ENCODE measurements at places on chromosomes 3 and 15.

- peak; percentile 91 for DNase-seq
Observed at GRCh38 chr3:94440767-94441493, 378.1 kb downstream of the NSUN3 start.

DNA sequence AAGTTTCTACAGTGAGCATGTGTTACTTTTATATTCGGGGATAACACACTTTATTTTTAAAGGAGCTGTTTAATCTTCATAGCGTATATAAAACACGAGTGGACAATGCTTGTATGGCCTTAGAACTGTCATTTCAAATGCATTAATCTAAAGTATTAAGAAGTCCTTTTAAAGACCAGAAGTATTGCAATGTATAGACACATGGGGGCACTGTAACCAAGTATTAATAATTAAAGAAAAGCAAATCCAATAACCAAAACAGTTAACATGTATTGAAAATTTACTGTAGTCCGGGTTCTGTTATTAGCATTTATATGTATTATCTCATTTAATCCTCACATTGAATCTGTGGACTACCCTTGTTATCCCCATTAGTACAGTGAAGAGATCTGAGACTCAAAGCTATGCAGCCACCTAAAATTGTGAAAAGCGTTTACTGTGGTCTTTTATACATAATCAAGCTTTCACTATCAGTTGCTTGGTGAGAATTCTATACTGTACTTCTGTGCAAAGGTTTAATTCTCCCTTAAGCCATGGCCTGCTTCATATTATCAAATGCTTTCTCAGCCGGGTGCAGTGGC is 10.1 kb downstream of the ARL14 start:
- peak; percentile 41 for DNase-seq

- DNase-seq: no peak
Observed at GRCh38 chr15:53130943-53131342, 340.8 kb upstream of the ONECUT1 start.

DNA sequence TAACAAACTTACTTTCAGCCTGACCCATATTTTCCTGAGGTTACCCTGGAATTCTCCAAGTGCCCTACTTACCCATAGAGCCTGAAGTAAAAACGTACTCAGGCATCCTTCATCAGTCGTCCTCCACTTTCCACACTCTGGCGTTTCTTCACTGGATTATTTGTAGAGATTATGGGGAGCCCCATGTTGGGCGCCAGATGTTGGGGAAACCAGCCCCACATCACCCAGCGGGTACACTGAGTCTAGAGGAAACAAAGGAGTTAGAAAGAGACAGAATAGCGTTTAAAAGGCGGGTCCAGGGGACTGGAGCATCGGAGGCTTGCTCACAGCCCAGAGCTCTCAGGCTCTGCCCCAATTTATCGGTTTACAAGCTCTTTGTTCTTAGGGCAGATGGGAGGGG is 9.7 kb upstream of the SLC28A2 start:
- no peak for DNase-seq

DNA sequence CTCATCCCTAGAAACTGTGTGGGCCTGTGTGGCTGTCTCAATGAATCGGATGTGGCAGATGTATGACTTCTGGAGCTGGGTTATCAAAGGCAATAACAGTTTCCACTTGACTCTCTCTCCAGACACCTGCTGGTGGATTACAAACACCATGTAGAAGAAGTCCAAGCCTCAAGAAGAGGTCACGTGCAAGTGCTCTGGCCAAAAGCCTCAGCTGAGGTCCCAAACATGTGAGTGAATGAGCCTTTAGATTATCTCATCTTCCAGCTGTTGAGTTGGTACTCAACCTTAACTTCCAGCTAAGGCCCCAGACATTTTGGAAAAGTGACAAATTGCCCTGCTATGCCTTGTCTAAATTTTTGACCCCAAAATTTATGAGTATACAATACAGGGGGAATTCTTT is 42.7 kb upstream of the IL12A start:
- DNase-seq: no peak

GRCh38 chr15:27993544-27993943 is 105.6 kb downstream of the OCA2 start:
- DNase-seq: no peak

DNA sequence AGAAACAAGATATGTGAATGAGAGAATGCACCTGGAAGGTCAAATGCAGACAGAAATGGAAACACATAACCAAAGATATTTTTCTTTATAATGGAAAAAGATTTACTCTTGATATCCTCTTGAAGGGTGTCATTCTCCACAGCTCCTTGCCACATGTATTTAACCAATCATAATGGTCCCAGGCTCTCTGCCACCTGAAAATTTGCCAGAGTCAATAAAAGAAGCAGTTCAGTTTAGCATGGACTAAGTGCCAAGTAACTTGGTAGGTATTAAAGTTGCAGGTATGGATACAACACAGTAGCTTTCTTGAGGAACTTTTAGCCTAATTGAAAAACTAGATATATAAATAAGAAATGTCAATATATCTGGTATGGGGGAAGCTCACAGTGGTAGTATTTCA is 33.5 kb downstream of the TUSC7 start:
- no peak for DNase-seq

DNA sequence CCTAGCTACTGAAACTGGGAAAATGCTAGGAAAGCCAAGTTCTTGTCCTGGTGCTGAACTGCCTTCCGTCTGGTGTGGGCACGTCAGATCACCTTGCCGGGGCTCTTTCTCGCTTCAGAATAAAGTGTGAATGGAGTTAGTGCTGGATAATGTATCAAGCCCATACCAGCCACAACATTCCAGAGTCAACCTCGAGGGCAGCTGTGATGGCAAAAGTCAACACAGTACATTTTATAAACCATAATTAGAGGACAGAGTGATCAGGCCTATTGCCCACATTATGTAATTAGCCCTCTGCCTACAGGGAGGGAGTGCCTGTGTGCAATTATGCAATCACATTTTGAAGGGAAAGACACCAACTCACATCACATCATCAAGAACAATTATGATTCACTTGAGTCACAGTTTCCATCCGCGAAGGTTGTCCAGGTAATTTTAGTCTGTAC is 165.2 kb downstream of the RORA start:
- DNase-seq: no peak

- DNase-seq: no peak
Observed at GRCh38 chr3:12401208-12401607, 83.1 kb upstream of the TSEN2 start.

- no peak for DNase-seq
Observed at GRCh38 chr15:22974745-22975144, 5.4 kb downstream of the CYFIP1 start.

- no peak for DNase-seq
Observed at GRCh38 chr15:78929536-78930264, 15.1 kb downstream of the CTSH start.

DNA sequence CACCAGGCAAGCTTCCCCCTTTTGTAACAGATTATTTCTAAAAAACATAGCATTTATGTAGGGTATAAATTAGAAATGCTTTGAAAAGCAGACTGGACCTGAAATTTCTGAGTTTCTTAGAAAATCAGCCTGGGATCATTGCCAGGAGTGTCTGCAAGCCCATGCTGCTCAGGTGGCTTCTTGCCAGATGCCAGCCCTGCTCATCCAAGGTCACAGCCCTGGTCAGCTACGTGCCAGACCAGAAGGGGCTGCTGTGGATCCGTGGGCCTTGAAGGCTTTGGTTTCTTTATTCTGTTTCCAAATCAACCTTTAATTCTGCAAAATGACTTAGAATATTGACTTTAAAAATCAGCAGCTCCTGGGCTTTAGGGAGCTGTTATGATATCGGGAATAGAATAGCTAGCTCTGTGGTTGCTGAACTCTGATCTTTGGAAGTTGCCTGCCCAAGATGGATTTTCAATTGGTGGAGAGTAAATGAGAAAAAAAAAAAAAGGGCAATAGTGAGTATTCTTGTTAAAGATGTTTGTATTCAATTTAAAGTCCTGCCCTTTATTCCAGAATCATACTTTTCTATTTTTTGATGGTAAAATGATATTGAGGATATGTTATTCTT is 370.1 kb upstream of the ONECUT1 start:
- DNase-seq: no peak

- DNase-seq: no peak
Observed at GRCh38 chr3:151999936-152000335, 126.5 kb downstream of the SUCNR1 start.

- DNase-seq: no peak
Observed at GRCh38 chr3:179263134-179263533, 12.2 kb upstream of the KCNMB3 start.

DNA sequence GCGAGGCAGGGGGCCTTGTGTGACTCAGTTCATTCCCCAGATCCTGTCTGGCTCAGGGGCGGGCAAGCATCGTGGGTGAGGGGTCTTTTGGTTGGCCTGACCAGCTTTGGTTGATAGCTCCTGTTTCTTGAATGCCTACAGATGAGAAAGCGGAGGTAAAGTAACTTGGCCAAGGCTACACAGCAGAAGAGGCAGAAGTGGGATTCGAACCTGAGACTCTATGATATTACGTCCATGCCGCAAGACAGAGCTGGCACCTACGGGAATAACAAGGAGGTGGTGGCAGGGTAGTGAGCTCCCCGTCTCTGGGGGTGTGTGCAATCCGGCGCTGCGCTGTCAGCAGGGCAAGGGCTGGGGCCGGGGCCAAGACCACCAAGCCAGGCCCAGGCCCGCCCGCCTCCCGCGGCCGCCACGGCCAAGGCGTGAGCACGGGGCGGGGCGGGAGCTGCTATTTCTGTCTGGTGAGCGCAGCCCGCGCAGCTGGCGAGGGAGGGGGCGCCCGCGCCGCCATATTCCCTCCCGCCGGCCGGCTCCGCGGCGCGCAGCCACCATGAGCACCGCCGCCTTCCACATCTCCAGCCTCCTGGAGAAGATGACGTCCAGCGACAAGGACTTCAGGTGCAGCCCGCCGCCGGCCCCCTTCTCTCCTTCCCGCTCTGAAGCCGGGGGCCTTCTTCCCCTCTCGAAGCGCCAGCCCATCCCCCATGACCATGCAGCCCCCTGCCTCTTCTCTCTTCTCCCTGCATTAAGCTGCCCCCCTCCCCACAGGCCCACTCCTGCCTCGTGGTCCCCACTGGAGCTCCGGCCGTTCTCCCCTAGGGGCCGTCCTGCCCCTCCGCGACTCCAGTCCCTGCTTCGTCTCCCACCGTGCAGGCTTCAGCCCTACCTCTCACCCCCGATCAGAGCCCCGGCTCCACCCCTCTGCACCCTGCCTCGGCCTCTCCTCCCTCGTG is at the start of gene CAND2:
Gene CAND2 (plus strand): TSS at position 510 of the 953 bp plus-strand sequence. CDS start 41 bp downstream, at position 551.
- no peak for DNase-seq

DNA sequence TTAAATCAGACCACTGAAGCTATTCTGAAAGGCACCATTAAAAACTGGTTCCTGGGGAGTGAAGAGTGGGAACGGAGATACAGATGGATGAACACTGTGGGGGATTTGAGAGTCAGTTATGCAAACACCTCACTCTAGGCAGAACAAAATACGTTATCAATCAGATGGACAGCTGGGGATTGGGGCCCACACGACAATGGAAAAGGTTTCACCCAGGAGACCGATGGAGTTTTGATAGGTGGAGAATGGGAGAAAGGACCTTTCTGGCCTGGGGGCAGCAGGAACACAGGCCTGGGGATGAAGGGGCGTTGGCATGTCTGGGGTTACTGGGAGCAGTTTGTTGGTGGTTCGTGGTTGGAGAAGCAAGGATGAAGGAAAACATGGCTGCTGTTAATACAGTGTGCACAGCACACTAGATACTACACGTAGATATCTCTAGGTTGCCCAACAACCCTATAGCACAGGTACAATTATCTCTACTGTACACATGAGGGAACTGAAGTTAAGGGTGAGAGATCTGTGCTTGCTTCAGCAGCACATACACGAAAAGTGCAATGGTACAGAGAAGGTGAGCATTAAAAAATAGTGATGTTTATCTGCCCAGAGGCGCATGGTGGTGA is 16.5 kb downstream of the ST6GAL1 start:
- no peak for DNase-seq

DNA sequence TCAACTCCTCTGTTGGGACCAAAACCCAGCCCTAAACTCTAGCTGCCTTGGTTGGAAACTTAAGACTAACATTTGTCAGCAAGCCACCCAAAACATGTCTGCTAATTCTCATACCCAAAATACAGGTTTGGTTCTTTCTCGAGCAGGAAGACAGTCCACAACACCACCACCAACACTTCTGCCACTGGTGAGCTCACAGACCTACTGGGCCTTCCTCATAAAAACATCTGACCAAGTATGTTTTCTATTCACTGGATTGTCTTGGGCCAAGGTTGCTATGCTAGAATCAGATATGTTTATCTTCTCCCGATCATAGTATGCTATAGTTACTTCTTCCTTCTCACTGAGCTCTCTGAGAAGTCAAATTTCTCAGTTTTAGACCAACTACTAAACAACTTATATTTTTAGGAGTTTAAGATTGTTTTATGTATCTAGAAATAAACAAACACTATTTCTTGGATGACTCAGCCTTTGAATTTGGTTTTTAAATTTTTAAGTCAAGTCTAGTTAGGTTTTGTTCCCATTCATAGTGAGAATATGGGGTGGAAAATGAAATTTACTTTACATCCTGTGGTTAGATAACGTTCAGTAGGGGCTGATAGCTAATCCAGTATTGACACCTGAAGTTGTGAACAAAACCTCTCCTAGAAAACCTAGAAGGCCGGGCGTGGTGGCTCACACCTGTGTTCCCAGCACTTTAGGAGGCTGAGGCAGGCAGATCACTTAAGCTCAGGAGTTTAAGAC is 360.5 kb downstream of the RSL24D1 start:
- no peak for DNase-seq

DNA sequence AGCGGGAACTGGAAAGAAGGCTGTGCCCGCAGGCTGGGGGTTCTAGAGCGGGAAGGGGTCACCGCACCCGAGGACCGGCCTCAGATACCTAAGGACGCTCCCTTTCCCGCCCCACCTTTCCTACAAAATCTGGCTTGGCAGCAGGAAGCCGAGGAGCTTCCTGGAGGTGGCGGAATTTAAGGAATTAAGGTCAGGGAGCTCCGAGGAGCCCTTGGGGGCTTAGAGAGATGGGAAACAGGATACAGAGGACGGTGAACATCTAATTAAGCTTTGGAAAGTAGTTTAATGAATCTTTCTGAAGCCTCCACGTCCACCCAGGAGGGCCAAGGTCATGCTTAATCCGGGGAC is 507 bp upstream of the AP3B2 start:
- DNase-seq: no peak

DNA sequence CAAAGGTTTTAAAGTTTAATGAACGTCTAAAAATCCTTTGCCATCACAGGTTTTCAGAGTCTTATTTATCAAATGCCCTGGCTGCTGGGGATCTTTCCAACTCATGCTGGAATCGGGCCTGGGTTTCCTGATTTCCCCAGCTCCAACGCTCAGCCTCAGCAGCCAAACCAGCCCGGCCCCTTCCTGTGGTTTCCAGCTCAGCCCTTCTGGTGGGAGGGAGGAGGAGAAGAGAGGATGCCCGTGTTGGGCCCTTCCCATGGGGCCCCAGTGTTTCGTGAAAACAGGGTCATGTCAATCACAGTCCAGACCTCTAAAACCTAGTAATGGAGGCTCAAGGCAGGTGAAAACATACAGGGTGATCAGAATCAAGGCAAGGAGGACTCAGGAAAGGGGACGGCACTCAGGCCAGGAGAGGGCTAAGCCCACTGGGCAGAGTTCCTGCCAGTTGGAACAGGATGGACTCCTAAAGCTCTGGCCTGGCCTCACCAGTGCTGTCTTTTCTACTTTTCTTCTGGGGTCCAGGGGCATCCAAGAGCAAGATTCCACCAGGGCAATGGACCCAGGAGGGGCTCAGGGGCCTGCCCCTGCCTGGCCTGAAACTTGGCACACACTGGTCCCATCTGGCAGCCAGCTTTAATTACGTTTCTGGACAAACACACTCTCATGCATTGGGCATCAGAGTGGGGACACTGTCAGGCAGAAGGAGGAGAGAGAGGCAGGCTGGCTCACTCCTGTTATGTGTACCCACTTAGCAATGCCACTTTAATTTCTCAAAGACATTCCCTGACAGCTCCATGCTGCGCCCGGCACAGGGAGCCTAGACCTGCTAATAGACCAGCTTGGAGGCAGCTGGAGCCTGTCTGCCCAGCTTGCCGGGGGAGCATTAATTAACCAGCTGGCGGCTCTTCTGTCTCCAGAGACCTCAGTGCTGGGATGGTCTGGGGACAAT is 194.6 kb downstream of the FAM43A start:
- no peak for DNase-seq
